ENCODE measurements at places on chromosomes 3 and 15.

DNA sequence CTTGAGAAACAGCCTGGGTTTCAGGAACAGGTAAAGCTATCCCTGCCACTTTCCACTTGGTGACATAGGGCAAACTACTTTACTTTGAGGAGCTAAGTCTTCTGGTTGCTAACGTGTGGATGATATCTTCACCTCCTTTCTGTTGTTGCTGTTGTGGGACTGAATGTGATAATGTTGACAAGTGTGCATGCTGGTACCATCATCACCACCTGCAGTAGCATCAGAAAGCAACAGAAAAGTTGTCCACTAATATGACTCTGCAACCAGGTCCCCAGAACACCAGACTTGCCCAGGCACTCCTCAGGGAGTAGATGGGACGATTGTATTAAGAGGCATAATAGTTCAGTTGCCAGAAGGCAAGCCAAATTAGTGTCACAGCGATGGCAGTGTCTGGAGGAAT, 203.2 kb upstream of the MCTP2 start:
- DNase-seq, result no peak

- no peak for DNase-seq
Observed at GRCh38 chr3:47409688-47410416, 29.0 kb downstream of the PTPN23 start.

DNA sequence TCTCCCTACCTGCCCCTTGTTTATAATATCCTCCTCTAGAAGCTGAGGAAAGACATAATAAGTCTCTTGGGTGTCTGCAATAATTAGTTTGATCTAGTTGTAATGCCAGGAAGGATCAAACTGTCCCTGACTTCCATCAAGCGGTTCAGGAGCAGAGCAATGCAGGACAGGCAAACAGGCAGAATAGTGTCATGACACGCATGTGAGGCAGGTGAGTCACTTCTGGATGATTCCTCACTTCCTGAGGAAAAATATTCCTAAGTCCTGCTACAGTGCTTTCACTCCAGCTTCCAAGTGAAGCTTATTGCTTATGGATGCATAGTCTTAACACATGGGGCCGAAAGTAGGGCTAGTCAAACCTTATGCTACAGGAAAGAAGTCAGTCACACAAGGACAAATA, 85.8 kb downstream of the GREM1 start:
- DNase-seq, result no peak

DNA sequence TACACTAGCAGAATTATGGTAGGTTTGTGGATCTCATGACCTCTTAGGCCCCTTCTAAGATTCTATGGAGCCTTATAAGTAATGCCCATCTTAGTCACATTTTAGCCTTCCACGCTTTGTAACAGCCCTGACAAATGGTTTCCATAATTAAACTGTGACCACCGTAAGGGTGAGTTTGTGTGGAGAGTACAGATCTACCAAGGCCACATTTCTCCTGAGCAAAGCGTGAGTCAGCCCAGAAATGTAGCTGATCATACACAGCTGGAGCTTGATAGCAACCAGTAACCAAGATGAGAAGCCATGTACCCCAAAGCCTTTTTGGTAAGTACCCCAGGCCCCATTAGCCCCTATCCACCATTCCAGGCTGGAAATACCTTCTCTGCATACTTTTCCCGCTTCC, 31.7 kb downstream of the CHAC1 start:
- no peak for DNase-seq

DNA sequence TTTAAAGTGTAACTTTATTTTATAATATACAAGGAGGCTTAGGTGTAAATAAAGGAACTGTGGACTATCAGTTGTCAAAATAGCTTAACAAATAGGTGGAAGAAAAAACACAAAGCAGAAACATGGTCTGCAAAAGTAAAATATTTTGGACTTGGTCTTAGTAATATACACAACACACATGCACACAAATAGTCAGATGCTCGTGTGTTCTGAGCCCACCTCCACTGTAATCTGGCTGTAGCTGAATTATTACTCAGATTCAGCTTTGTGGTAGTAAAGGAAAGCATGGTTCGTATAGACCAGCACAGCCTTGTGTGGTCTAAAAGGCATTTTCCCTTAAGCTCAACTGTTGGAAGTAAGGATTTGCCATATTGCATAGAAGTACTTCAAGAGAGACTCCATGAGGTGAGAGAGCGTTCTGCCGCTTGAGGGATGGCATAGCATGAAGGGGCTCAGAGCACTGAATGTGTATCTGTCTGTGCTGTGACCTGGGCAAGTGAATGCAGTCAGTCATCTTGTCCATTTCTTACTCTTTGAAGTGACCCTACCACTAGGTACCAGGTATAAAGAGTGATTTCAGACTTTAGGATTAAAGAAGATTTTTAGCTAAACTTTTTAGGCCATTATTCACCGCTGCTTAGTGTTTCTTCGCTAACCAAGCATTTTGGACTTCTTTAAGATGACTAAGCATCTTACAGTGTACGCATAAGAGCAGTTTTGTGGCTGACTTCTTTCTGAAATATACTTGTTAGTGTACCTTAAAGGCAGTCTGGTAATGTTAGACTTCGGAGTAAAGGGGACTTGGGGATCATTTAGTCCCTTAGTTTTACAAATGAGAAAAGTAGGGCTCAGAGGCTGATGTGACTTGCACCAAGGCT, 15.2 kb downstream of the TPM1 start:
- DNase-seq, result no peak

DNA sequence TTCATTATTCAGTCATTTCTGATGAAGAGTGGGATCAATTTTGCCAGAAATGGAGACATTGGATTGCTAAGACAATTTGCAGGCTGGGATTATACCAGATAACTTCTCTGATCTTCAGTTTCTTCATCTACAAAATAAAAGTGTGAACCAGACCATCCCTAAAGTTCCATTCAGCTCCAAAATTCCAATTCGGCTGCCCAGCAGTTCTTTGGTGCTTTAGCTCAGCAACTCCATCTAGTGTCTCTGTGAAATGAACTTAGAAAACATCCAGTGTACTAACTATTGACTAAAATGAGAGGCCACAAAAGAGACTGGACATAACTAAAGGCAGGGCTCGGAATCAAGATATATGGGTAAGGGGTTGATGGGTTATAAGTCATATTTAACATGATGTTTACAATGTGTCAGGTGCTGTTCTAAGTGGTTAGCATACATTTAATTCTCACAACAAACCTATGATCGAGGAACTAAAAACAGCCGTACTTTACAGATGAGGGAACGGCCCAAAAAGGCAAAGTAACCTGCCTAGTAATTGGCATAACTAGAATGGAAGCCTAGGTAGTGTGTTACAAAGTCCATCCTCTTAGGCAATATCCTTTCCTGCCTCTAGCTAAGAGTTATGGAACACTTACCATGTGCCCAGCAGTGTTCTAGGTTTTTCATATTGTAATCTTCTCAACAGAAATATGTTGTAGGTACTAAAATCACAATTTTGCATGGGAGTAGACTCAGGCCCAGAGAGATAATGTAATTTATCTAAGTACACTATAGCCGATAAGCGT, 17.0 kb downstream of the THAP10 start:
- DNase-seq, result no peak

GRCh38 chr3:24046214-24046613, 101.1 kb downstream of the NR1D2 start:
- DNase-seq, result no peak

- no peak for DNase-seq
Observed at GRCh38 chr3:129078510-129078909, 17.9 kb downstream of the GP9 start.

GRCh38 chr15:57566834-57567233, 24.9 kb upstream of the MYZAP start:
- DNase-seq, result no peak

DNA sequence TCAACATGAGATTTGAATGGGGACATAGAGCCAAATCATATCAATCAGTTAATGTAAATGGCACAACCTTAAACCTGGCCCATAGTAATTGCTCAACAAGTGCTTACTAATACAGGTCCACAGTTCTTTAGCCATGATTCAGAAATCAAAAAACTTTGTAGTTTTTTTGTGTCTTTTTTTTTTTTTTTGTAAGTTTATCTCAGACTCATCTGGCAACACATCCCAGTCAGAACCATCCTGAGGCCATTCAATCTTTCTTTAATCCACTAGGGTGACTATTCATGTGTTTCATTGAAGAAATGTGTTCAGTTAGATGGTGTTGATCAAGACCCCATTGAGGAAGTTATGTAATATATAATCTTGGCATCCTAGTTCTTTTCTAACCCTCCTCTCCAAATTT, 65.4 kb downstream of the ABI3BP start:
- DNase-seq, result no peak

GRCh38 chr15:88650556-88650955, 11.7 kb downstream of the ISG20 start:
- DNase-seq, result no peak

GRCh38 chr15:85494048-85494777, 113.8 kb downstream of the AKAP13 start:
- DNase-seq, result peak; percentile 78

GRCh38 chr3:168262887-168263286, 167.2 kb upstream of the GOLIM4 start:
- DNase-seq, result no peak

GRCh38 chr3:190696777-190697501, 165.6 kb downstream of the GMNC start:
- peak; percentile 27 for DNase-seq

DNA sequence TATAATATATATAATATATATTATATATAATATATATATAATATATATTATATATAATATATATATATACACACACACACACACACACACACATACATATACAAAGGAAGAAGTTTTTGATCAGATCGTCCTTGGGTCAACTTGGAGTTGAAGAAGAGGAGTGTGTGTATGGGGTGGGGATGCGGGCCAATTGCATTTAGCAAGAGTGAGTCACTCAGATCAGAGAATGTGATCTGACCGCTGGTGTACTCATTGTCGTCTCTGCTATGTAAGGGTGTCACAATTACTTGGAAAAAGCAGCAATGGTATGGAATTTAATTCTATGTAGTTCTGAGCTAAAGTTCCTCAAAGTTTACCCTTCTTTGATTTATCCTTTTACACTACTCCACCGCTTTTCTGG, 4.6 kb upstream of the VGLL3 start:
- DNase-seq, result no peak

DNA sequence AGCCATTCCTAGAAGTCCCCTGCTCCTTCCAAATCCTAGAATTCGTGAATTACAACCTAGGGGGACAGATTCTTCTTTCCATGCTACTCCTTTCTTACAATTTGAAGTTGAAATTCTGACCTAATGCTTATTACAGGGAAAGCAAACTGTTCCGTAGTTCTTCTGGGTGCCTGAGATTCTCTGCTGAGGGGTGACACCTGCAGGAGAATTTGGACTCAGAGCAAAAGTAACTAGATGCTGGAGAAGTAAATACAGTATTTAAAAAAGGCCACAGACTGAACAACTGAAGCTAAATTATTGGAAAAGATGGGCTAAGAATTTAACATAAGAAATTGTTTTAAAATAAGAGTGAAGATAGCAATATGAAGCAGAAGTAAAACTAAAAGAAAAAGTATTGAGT, 37.9 kb downstream of the ACAD9 start:
- DNase-seq, result no peak

DNA sequence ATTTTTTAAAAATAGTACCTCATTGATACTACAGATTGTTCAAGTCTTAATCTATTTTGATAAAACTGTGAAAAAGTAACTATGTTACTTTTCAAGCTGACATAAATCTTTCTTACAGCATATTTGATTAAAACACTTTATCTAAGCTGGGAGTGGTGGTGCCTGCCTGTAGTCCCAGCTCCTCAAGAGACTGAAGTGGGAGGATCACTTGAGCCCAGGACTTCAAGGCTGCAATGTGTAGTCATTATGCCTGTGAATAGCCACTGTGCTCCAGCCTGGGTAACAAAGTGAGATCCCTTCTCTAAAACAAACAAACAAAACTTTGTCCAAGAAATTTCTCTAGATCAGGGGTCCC, 59.6 kb upstream of the NEDD4 start:
- DNase-seq, result no peak

DNA sequence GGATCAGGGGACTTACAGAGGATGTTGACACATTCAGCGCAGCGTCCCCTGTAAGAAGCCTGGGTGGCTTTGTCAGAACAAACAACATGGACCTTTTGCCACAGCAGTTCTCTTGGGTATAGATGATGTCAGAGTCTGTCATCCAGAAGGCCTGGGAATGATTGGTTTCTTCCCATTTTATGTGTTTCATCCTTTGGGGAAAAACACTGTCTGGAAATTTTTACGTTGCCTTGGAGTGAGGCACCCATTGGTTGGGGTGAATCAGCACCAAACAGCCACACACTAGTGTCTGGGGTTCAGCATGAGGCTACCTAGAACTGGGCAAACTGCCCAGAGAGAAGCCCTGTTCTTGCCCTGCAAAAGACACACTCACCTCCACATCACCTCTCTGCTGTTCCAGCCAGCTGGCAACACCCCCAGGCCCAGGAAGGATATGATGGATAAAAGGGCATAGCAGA, 123.0 kb downstream of the FAM43A start:
- no peak for DNase-seq

DNA sequence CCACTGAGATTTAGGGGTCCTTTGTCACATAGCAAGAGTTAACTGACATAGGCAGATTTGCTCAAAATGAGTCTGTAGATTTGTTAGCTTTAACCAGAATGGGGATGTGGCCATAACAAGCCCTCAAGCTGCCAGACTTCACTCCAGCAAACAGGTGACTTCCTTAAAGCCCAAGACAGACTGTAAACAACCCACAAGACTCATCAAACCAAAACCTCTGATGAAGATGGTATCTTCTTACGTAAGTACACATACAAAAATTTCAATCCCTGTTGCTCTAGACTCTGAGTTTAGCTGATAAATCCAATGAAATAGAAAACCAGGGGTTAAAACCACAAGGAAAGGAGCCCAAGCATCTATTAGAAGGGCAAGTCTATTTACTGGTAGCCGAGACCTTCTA, 18.2 kb upstream of the ZBTB20 start:
- no peak for DNase-seq

DNA sequence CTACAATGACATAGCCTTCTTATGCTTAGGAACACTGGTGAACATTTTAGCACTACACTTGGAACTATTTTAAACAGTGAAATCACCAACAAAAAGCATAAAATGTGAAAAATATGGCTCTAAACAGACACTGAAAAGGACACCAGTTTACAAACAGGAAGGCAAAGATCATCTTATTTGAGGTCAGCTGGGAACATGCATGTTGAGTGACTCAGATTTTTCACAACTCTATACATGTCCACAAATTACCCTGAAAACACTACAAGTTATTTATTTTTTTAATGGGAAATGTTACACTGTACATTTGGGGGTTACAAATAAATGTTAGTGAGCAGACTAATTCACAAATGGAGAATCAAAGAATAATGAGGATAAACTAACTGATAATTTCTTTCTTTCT, 12.5 kb upstream of the GK5 start:
- DNase-seq, result no peak

GRCh38 chr15:77416148-77416455, 3.8 kb downstream of the PEAK1 start:
- DNase-seq, result no peak

- DNase-seq, result no peak
Observed at GRCh38 chr3:64000453-64001055, 22.7 kb downstream of the PSMD6 start.

DNA sequence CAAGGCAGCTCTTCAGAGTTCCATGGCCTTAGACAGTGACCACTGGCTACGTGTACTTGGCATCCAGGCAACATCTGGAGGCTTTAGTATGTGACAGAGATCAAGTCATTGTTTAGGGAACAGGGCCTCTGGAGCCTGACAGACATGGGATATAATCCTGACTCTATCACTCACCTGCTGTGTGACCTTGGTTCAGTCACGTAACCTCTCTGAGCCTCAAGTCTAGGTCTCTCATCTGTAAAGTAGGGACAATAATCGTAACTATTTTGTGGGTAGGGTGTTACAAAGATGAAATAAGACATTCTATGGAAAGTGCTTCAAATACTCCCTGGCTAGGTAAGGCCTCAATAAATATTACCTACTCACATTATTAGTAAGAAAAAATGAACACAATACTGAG, 114.2 kb downstream of the SMAD6 start:
- DNase-seq, result no peak

Measured in glomerular endothelial cell (primary cell).